ENCODE measurements at places on chromosomes 12 and 14.

DNA sequence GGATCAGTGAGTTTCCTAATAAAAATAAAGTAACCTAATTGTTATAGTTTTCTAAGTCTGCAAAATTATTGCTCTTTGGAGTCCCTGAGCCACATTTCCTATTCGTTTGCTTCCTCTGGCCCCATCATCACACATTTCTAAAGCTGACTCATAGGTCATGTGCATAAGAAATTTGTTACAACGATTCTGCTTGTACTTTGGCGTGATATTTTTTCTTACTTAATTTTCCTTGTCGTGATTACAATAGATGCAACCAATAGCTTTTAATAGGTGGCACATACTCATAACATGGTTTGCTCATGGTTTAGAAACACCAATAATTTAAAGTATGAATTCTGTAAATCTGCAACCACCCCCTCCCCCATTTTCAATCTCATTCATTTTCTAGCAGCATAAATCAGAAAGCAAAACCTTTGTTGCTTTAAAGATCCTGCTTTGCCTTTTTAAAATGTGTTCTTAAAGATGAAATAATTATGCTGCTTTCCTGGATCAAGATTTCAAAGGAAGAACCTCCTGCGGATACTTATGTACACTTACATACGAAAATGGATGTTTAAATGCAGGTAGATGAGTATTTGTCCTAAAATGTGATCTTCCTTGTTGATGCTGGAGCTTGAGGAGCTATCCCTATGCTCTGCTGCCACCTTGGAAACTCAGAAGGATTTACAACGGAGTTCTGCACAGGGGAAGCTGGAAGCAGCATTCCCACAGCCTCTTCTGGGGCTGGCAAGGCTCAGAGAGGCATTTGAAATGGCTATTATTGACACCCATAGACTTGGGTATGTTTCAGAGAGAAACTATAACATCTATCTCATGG lies 1.7 kb upstream of the FLRT2 start:
- DNase-seq = no peak

DNA sequence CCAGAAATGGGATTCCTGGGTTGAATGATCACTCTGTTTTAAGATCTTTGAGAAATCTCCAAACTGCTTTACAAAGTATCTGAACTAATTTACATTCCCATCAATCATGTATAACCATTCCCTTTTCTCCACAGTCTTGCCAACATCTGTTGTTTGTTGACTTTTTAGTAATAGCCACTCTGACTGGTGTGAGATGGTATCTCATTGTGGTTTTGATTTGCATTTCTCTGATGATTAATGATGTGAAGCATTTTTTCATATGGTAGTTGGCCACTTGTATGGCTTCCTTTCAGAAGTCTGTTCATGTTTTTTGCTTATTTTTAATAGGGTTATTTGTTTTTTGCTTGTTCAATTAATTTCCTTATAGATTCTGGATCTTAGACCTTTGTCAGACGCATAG lies 211.8 kb upstream of the AVPR1A start:
- DNase-seq = no peak

DNA sequence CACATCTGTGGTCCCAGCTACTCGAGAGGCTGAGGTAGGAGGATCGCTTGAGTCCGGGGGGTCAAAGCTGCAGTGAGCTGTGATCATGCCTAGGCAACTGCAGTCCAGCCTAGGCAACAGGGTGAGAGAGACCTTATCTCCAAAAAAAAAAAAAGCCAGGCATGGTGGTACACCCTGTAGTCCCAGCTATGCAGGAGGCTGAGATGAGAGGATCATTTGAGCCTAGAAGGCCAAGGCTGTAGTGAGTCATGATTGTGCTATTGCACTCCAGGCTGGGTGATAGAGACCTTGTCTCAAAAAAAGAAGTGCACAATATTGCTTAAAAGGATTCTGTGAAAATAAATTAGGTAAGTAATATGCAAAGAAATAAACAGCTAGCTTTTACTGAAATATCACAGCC lies 17.0 kb downstream of the NAA25 start:
- no peak for DNase-seq

GRCh38 chr12:85076688-85077430 lies 40.7 kb downstream of the LRRIQ1 start:
- no peak for DNase-seq

DNA sequence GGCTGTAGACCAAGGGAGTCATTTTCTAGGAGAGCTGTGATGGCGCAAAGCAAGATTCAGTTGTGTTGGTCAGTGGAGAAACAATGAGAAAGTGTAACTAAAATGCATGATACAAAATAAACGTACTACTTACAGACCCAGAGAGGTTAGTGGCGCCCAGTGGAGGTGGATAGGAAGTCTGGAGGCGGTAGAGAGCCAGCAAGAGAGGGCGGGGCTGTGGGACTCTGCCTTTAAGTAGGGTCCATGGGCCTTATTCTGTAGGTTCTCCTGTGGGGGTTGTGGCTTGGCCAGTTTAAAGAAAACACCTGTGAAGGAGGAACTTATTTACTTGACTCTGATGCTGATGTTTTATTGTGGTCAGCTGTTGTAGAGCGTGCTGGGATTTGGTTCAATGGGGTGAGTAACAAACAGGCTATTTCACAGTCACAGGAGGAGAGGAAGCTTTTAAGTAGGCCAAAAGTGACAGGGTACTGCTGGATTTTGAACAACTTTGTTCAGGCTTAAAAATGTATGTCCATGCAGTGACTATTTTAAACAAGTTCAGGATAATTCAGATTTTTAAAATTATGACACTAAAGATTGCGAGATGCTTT lies 1097.7 kb downstream of the TMTC2 start:
- DNase-seq = no peak

- DNase-seq = no peak
Observed at GRCh38 chr14:37124614-37125013, 47.8 kb downstream of the SLC25A21 start.

GRCh38 chr12:53179687-53180219 lies 769 bp upstream of the ZNF740 start:
- no peak for DNase-seq

DNA sequence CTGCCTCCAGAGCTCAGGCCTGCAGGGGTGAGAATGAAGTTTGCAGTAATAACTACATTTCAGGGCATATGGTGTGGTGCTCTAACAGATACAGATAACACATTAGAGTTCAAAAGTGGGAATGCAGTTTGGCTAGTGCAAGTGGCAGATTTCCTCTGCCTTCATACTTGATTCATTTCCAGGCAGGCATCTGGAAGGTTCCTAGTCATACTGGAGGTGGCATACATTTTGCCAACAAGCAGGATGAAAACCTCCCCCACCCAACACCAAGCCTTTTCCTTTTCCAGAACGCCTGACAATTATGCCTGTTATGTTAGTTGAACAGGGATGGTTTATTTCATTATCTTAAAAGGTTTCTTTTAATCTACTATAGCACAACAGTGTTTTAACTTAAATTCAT lies 24.3 kb downstream of the VTI1B start:
- no peak for DNase-seq
